ENCODE measurements at places on chromosomes 4 and X.

DNA sequence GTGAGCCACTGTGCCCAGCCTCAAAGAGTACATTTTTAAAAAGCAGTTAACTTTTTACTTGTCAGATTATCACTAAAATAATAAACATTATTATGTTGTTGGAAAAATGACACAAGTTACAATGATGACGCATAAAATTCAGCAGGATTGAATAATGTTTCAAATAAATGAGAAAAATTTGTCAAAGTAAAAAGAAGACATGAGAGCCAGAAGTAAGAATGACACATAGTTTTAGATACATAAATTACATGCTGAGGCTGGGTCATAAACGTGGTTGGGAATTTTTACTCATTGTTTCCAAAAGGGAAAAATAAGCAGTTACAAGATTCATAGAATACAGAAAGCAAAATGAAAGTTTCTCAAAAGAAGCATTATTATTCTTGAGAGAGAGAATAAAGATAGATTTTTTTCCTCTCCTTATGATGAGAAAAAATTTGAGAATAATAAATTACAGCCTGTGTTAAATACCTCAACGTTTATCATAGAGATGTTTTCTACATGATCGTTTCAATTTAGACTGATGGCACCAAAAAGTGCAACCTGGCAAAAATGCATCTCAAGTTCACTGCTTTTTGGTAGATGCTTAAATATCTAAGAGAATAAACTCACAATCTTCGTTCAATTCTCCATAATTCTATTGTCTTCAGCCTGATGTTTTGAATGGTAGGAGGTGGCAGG, 40.4 kb downstream of the GUCY1B1 start:
- no peak for DNase-seq

DNA sequence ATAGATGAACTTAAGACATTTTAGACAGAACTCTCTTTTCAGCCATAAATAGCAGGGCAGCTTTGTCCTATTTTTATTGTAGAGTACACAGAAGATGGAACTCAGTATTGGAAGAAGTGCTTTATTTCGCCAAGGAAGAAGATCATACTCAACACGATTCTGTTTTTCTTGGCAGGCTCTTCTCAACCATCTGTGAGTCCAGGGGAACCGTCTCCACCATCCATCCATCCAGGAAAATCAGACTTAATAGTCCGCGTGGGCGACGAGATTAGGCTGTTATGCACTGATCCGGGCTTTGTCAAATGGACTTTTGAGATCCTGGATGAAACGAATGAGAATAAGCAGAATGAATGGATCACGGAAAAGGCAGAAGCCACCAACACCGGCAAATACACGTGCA, 37.6 kb downstream of the KIT start:
- DNase-seq = no peak

- DNase-seq = no peak
These were observed 63.8 kb downstream of the SRPX start for GRCh38 chrX:38156838-38157237.

- no peak for DNase-seq
These were observed 88.3 kb upstream of the UNC5C start for GRCh38 chr4:95637043-95637600.

- no peak for DNase-seq
These were observed 540 bp downstream of the ZNF721 start for GRCh38 chr4:498328-498904.

DNA sequence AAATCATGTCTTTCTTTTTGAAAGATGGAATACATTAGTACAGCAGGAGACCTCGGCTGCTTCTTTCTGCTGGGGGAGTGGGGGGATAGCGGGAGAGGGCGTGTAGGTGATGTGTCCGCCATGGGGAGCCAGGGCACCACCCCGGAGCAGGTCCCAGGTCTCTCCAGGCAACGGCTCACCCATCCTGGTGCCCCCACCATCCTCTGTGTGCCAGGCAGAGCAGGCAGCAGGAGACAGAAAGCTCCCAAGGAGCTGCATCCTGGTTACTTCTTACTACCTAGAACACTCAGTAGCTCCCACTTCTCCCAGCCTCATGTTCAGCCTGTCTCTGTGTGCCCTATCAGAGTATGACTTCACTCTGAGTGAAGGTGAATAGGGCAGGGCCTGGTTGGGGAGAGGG, 23.6 kb downstream of the TNIP2 start:
- no peak for DNase-seq

GRCh38 chr4:181662383-181662782, 580.8 kb upstream of the TENM3 start:
- no peak for DNase-seq
